ENCODE measurements at places on chromosomes 3 and 15.

- DNase-seq: no peak
Observed at GRCh38 chr3:187587076-187587475, 83.1 kb downstream of the SST start.

DNA sequence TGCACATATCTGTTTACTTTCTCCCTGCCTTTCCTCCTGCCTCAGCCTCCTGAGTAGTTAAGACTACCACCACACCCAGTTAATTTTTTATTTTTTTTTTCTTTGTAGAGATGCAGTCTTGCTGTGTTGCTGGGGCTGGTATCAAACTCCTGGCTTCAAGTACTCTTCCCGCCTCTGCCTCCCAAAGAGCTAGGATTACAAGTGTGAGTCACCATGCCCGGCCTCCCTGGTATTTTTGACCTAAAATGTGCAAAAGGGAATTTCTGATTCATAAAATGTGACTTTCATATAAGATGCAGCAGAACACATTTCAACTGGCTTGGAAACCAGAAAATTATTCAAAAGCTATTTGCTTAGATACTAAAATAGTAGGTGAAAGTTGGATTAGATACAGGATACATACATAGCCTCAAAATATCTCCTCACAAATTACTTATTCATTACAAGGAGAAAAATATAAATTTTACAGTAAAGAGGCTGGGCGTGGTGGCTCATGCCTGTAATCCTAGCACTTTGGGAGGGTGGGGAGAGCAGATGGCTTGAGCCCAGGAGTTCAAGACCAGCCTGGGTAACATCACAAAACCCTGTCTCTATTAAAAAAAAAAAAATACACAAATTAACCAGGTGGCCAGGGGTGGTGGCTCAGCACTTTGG is 32.0 kb downstream of the MAP4 start:
- DNase-seq: peak; percentile 12

GRCh38 chr15:66955001-66955516 is 110.3 kb upstream of the SMAD3 start:
- DNase-seq: no peak

DNA sequence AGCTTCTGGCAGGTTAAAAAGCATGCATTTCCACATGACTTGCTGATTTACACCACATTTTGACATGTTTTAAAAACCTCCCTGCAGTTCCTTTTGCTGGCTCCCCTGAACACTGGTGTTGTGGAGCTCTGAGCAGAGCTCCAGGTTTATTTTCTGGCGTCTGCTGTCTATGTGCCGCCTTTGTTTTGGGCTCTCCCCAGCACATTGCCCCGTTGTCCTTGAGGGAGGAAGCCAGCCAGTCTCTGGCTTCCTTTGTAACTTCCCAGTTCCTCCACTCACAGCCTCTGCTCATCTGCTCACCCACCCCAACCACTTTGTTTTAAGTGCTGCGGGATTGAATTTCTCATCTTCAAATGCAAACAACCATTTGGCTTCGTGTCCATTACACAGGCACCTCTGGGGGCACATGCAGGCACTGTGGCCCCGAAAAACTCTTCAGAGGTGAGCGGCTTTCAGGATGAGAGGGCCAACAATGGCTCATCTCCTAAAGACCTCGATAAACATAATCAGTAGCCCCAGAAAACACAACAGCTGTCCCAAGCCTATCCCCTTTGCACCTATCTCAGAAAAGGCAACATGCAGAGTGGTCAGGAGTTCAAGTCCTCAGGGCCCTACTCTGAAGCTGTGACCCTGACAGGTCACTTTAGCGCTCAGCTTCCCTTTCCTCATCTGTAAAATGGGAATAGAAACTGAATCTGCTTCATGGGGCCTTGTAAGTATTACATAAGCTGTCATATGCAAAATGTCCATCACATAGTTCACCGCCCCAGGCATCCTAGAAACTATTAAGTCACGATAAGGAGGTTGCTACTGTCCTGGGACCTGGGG is 1.3 kb upstream of the MEF2A start:
- peak; percentile 20 for DNase-seq

GRCh38 chr3:9703736-9704346 is at the start of gene CPNE9:
Gene CPNE9 (plus strand): TSS chr3:9703833. CDS start chr3:9703997, 164 bp downstream.
- DNase-seq: no peak

DNA sequence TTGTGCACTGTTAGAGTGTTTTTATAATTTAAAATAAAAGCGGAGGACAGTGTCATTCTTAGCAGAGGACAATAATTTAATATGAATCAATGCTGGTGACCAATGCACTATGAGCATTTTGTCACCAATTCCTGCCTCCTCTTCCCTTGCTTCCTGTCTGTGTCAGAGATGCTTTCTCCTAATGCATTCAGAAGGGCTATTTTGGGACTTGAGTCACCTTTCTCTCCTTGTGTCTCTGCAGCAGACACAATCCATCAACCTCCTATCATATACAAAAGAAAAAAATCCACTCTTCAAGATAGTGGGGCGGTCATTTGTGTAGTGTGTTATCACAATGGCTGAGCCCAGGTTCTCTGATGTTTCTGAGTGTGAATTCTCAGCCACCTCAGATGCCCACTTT is 191.9 kb upstream of the VEPH1 start:
- no peak for DNase-seq

GRCh38 chr3:159252274-159252673 is 450.4 kb downstream of the MFSD1 start:
- DNase-seq: no peak

GRCh38 chr3:177443469-177443868 is 246.2 kb upstream of the TBL1XR1 start:
- no peak for DNase-seq

GRCh38 chr15:59222906-59223550 is 16.4 kb downstream of the LDHAL6B start:
- DNase-seq: no peak

GRCh38 chr15:36449084-36449661 is 130.3 kb upstream of the CDIN1 start:
- DNase-seq: no peak

DNA sequence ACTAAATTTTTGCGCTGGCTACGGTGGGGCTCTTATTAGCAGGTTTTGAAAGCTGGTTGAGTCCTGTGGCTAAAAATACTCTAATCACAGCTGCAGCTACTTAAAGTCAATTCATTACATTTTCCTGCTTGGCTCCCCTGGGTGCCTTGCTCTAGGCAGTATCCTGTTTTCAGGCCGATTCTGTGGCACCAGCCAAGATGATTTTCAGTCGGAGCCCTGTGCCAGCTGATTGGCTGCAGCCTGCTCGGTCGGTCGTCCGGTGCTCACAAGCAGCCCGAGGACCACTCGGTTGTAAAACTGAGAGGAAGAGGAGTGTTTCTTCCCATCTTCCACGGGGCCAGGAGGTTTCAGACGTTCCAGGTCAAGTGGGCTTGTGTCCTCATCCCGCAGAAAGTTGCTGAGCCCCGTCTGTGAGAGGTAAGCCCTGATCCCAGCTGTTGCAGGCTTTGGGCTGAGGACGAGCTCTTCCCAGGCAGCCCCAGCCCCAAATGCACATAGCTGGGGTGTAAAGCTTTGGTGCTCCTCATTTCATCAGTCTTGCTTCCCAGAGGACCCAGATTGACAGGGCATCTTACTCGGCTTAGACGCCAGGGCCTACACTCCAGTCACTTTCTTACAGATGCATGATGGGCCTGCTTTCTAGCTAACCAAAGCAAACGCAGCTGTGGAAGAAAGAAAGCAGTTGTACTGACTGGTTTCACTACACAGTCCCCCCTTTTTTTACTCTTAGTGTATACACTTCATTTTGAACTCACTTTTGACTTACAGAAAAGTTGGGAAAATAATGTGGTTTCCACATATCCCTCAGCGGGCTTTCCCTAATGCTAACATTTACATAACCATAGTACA is 15.9 kb downstream of the LYSMD4 start:
- no peak for DNase-seq

DNA sequence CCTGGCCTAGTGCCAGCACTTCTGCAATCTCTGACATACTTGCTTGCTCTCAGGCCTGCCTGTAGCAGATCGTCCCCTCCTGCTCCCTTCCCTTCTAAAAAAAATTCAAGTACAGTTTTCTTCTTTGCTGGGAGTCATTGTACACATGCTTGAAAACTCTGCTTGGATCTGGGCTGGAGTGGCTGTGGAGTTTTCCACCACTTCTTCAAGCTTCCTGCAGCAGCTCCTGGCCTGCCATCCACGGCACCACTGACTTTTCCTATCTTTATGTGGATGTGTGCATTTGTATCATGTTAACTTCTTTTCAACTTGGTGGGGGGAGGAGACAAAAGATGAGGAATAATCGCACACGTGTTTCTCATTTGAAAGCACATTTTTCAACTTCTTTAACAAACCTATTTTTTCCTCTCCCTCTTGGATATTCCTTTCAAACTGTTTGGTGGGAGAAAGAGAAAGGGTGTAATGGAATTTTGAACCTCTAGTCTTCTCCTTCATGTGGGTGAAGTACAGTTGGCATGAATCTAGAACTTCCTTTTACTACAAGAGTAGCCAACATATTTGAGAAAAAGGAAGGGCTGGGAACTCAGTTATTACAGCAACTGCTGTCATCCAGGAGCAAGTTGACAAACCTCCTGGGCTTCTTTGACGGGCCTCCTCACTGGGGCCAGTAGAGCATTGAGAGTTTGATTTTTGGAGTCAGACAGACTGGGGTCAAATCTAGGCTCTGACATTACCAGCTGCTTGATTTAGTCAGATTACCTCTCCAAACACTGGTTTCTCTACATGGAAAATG is 61.2 kb upstream of the LRTM1 start:
- DNase-seq: no peak

GRCh38 chr15:64767203-64767602 is 8.2 kb downstream of the RBPMS2 start:
- DNase-seq: no peak

- DNase-seq: peak; percentile 52
Observed at GRCh38 chr3:26236531-26236930, 386.0 kb upstream of the LRRC3B start.

- DNase-seq: no peak
Observed at GRCh38 chr3:70813311-70813710, 500.9 kb upstream of the MDFIC2 start.

DNA sequence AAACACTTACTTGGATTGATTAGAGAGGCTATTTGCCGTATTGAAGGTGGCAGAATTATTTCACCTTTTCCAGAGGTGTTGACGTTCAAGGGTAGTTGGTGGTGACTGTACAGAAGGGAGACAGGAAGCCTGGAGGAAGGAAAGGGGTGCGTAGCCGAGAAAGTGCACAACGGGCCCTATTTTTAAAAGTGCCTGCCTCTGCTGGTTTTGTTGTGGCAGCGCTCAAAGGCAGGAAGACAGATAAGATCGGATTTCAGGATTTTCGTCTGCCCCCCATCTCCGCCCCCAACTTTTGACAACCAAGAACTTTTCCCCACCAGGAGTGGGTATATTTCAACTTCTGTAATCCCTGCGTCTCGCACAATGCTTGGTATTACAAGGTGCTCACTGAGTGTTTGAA is 38.5 kb downstream of the SMAD3 start:
- DNase-seq: no peak

DNA sequence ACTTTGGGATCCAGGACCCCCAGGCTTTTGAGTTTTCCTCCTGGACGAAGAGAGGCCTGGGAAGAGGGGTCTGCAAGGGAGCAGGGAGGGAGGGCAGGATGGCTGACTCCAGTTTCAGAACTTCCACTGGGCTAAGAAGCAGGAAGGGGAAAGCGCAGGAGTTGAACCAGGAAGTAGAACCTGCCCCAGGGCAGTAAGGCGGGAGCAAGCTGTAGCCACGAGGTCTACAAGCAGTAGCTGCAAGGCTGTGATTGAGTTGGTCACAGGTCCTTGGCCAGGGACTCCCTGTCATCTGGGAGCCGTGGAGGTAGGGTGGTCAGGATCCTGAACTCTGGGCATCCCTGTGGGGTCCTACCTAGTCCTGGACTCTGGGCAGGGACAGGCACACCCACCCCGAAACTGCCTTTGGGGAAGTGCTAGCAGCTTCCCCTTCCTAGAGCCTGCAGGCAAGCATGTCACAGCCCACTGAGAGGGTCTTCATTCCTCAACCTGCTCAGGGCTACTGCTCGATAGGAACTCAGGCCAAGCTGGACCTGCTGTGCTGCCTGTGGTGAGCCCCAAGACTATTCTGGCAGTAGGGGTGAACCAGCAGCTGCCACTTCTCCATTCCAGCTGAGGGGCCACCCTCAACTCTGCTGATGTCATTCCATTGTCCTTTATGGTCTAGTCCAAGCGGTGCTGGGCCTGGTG is 5.8 kb upstream of the GNAI2 start:
- DNase-seq: no peak

DNA sequence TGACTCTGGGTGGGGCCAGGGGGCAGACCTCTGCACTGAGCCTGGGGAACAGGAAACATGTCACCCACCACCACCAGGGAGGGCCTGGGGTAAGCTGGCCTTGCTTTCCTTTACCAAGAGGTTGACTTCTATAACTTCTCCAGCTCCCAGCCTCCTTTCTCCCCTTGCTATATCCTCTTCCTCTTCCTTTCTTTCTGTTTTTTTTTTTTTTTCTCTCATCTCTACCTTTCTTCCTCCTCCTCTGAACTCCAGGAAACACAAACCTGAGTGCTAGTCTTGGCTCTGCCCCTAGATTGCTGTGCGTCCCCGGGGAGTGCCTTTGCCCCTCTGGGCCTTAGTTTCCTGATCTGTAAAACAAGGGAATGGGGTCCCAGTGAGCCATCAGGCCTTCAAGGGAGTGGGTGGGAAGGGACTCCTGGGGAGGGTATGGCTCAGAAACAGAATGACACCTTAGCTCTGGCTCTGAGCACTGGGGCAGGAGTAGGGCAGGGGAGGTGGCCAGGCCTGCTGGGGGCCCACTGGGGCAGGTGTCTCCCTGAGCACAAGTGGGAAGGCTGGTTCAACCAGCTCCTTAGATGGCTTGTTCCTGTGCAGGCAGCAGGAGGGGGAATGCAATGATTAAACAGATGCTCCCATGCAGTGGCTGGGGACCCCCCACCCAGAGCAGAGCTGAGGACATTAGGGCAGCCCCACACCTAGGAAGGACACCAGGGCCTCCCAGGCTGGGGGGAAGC is 4.3 kb downstream of the SNX33 start:
- DNase-seq: no peak

- no peak for DNase-seq
Observed at GRCh38 chr3:167653760-167654159, at the start of gene WDR49. Gene WDR49 (minus strand): TSS chr3:167653942. CDS start chr3:167653425, 517 bp downstream.

DNA sequence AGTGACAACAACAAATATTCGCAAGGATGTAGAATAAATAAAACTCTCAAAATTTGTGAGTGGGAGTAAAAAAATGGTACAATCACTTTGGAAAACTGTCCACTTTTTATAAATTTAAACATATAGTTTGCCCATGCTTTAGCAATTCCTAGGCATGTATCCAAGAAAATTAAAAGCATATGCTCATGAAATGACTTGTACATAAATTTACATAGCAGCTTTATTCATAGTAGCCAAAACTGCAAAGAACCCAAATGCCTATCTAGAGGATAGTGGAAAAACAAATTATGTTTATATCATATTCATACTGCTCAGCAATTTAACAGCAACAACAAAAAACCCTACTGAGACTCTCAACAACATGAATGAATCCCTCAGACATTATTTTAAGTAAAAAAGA is 363.6 kb upstream of the CCDC54 start:
- no peak for DNase-seq

- no peak for DNase-seq
Observed at GRCh38 chr15:70530503-70530902, 232.9 kb downstream of the UACA start.

DNA sequence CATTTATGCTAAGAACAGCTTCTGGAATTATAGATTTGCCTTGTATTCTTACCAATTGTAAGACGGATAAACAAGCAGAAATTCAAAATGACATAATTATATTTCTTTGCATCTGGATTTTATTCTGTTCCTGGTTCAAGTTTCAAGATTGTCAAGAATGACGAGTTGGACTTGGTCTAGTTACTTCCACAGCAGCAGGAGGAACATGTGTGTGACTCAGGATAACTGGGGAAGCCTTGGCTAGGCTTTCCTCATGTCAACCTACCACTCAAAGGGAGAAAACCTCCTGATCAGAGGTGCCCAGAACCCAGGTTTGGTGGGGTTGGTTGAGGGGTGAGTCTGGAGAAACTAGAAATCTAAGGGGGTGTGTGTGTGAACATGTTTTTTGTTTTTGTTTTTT is 259.7 kb downstream of the SOX2 start:
- DNase-seq: no peak
